Fibroblast of the aortic adventitia (primary cell): ENCODE measurements at places on chromosomes 1 and 21. TPM values are rescaled to one million over a fixed set of nuclear protein-coding genes. Genes with fewer than 3 reads are reported as not detected.

GRCh38 chr1:237396426-237396825, 354.4 kb downstream of the RYR2 start:
- no peak for DNase-seq

GRCh38 chr1:186628910-186629309, 51.3 kb downstream of the PTGS2 start:
- no peak for DNase-seq

- DNase-seq, result no peak
Measured at GRCh38 chr1:229508823-229509337, 739 bp upstream of the NUP133 start.

GRCh38 chr1:46298387-46298786, 5.0 kb downstream of the LRRC41 start:
- DNase-seq, result no peak

DNA sequence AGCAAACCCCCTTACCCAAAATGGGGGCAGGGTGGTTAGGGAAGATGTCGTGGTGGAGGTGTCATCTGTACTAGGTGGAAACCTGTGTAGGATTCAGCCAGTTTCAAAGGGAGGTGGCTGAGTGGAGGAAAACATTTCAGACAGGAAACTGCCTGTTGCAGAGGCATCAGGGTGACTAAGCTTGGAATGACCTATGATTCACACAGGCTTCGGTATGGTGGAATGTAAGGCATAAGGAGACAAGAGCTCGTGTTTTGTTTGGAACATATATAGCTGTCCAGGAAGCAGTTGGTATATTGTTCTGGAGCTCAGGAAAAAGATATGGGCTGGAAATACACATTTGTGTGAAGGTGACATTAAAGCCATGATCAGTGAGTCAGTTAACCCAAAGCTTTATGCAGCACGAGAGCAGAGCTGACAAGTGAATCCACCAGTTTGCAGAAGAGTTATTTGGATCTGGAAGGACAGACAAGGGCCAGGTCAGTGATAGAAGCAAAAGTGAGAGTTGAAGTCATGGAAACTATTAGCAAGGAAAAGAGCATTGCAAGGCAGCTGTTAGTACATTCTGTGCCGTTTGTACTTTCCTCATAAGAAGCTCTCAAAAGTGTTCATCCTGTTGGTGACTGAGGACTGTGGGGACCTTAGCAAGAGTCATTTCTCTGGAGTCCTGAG, 12.2 kb downstream of the UTP25 start:
- peak; percentile 97 for DNase-seq

GRCh38 chr1:59565611-59566410, 248.9 kb upstream of the HOOK1 start:
- no peak for DNase-seq

The PDE4B gene
- 2.3 and 8.7 TPM in 2 replicates for total RNA-seq

The ABCB10 gene
- 13.1 and 16.8 TPM in 2 replicates for total RNA-seq

The RPRD2 gene
- total RNA-seq, result 12.2 and 19.3 TPM in 2 replicates
